NCI-H146 (cell line): ENCODE measurements at places on chromosomes 12 and 14.

DNA sequence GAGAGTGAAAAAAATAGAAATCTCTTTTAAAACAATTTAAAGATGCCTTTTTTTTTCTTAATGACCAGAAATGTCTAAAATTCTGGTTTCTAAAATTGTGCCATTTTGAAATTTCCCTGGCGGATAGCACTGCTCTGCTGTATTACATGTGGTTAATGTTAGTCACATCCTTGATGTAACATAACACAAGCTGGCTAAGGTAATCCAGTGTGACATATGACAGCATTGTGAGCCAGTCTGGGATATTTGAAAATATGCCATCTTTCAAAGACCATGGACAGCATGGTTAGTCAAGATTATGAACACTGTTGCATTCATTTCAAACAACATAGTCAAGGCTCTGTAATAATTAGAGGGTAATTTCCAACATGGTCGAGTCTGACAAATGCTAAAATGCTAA, 133.2 kb downstream of the ALX1 start:
- no peak for DNase-seq

DNA sequence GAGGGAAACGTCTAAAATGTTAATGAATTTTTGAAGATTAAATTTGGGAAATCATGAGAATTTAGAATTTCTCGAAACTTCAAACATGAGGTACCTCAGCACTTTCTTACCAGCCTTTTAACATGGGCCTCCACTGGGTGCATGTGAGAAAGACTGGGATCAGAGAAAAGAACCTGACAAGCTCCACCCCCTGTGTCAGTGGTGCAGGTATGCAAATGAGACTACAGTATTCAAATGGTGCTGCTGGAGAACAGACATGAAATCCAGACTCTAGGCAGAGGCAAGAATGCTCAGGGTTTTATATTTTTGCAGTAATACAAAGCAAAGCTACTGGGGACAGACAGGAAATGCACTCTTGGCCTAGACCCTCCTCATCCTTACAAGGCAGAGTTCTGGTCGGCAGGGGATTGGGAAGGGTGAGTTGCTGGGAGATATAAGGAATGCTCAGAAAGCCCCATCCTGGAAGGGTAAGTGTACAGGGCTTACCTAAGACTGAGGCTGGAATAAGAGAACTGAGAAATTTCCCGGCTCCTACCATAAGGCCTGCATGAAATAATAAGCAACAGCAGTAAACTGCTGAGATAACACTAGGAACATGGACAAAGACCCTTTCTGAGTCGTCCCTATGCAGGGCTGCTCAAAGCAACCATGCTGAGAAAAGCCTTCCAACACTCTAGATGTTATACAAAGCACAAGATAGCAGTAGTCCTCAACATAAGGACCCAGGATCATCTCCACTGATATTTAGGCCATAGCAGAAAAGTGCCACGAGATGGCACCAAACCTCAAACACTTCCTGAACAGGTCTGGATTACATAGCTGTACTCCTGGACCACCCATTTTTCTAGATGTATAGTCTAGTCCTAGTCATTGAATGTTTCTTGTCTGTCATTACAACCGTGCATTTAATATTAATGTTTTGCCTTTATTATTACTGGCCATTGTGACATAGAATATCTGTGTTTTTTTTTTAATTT, 260.8 kb downstream of the RASSF9 start:
- peak; percentile 89 for DNase-seq

- peak; percentile 9 for DNase-seq
These were observed 1.5 kb downstream of the BMAL2 start for GRCh38 chr12:27334042-27334720.

DNA sequence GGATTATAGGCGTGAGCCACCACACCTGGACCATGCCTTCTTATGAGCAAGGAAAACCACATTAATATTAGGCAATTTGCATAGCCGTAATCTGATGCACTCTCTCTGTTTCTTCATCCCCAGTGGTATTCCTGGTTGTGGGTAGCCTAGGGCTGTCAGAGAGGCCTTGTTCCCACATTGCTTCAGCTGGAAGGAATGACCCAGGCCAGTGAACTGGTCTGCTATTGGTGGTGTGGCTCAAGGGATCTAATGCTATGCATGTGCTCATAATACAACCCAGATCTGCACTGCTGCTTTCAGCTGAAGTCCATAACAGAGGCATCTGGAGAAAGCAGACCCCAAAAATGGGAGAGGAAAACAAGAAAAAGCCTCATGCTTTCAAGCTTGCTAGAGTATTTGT, 33.1 kb upstream of the G2E3 start:
- DNase-seq: no peak

- DNase-seq: no peak
These were observed 118.4 kb upstream of the MYF6 start for GRCh38 chr12:80589077-80589476.
